ENCODE measurements at places on chromosomes 13 and 19. TPM values are rescaled to one million over a fixed set of nuclear protein-coding genes. Genes with fewer than 3 reads are reported as not detected.

DNA sequence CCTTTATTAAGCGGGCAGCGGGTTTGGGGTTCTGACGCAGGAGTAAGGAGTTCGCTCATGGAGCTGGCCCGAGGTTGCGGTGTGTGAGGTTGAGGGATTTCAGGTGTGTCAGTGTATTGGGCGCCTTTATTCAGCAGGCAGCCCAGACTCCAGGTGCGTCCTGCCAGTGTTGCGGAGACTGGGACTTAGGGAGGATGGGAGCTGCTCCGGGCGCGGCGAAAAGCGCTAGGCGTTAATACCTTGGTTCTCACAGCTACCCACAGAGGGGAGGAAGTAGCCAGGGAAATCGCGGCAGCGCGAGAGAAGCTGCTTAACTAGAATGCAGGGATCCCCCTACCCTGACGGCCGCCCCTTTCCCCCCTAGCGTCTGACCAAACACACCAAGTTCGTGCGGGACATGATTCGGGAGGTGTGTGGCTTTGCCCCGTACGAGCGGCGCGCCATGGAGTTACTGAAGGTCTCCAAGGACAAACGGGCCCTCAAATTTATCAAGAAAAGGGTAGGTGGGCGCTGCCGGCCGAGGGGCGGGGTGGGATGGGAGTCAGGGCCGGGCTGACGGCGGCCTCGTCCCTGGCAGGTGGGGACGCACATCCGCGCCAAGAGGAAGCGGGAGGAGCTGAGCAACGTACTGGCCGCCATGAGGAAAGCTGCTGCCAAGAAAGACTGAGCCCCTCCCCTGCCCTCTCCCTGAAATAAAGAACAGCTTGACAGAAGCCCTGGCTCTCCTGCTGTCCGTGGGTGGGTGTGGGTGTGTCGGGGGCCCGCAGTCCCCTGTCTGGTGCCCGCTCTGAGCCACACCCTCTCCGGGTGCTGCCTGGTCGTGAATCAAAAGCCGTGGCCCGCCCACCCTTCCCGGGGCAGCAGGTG lies 1.1 kb downstream of the RPL36 start:
- DNase-seq, result peak; percentile 55

- DNase-seq, result no peak
Observed at GRCh38 chr19:29715701-29716581, 880 bp upstream of the C19orf12 start.

DNA sequence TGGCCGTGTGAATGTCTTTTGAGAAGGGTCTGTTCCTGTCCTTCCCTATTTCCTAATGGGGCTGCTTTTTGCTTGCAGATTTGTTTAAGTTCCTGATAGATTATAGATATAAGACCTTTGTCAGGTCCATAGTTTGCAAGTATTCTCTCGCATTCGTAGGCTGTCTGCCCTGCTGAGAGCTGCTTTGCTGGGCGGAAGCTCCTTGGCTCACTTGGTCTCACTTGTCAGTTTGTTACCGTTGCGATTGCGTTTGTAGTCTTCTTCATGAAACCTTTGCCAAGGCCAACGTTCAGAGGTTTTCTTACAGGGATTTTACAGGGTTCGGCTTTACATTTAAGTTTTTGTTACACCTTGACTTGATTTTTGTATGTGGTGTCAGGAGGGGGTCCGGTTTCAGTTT lies 44.0 kb upstream of the TFDP1 start:
- no peak for DNase-seq

DNA sequence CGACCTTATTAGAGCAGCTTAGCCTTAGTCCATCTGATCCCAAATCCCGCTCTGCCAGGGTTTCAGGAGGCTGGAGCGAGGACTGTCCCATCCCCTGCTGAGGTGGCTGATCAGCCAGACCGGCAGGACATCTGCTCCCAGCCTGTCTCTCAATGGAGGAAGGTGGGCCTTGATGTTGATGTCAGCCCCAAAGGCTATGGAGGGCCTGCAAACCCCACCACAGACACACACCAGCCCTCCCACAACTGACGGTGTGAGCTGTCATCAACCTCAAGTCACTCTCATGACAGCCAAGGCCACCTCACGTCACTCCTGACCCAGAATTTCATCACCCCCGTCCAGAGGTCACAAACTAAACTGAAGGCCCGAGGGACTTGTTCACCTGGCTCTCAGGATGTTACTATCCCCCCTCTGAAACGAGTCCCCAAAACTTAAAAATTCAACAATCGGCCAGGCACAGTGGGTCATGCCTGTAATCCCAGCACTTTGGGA lies 25.5 kb downstream of the RHPN2 start:
- no peak for DNase-seq

DNA sequence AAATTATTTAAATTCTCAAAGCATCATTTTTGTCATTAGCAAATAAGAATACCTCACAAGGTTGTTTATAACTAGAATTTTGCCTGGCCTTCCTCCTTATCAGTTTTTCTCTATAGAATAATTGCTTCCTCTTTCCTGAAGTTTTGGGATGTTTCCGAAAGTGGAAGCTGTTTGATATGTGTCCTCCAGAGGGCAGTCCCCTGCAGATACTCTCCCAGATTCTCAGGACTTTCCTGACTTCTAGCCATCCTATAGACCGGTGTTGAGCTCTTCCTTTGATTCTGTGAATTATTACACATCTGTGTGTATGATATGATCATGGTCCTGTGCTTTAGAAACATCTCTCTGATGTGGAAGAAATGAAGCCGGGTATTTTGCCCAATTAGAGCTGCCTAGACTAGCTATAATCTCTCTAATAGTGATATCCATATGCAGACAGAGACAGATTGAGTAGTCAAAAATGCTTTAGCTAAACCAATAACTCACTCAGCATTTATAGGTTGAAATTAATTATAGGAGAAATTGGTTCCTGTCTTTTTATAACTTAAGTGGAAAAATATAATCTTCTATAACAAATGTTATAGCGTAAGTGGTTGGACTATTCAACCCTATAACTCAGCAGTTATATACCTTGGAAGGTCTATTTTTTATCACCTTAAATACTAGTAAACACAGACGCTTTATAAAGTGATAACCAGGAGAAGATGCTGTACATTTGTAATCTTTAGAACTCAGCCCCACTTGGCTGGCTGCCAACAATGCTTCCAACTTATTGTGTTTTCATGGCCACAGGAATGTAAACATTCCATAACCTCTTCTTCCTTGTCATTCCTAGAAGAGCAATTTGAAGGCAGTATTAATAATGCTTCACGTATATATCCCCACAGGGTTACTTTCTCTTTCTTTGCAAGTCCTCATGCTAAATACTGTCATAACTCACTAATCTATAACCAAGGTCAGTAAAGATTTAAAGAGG lies 201.0 kb upstream of the RXFP2 start:
- DNase-seq, result peak; percentile 3

DNA sequence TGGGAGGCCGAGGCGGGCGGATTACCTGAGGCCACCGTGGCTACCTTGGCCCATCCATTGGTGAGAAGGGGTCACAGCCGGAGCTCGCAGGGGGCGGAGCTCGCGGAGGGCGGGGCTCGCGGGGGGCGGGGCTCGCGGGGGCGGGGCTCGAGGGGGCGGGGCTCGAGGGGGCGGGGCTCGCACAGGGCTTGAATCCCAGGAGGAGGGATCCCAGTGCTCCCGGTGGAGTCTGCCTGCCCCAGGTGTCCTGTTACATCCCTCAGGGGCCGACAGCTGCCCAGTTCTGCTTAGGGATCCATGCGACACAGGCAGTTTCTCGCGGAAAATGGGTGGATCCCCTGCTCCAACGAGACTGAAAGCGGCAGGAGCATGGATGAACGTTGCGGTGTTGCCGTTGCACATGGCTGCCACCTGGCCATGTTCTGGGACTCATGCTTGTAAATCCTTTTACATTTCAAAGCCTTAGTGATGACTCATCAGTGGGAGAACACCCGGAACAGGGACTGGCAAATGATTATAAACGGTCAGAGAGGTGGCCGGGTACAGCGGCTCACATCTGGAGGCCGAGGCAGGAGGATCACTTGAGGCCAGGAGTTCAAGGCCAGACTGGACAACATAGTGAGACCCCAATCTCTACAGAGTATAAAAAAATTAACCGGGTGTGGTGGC lies 25.1 kb downstream of the TMPRSS9 start:
- no peak for DNase-seq

DNA sequence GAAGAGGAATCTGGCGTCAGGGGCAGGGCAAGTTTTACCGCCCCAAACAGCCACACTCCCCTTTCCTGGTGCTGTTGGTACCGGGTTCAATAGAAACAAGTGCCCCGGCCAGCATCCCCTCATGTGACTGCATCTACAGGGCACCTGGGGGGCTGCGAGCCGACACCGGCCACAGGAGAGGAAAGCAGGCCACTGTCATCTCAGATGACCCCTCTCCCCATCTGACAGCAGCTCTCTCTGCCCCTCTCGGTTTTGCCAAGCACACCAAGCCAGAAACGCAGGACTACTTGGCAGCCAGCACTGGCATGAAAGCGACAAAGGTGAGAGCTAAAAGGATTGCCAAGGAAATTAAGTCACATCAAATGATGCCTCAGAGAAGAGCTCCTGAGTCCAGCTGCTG lies 37.1 kb downstream of the MLLT1 start:
- DNase-seq, result no peak

GRCh38 chr13:42970824-42971690 lies 21.0 kb downstream of the EPSTI1 start:
- DNase-seq, result no peak

DNA sequence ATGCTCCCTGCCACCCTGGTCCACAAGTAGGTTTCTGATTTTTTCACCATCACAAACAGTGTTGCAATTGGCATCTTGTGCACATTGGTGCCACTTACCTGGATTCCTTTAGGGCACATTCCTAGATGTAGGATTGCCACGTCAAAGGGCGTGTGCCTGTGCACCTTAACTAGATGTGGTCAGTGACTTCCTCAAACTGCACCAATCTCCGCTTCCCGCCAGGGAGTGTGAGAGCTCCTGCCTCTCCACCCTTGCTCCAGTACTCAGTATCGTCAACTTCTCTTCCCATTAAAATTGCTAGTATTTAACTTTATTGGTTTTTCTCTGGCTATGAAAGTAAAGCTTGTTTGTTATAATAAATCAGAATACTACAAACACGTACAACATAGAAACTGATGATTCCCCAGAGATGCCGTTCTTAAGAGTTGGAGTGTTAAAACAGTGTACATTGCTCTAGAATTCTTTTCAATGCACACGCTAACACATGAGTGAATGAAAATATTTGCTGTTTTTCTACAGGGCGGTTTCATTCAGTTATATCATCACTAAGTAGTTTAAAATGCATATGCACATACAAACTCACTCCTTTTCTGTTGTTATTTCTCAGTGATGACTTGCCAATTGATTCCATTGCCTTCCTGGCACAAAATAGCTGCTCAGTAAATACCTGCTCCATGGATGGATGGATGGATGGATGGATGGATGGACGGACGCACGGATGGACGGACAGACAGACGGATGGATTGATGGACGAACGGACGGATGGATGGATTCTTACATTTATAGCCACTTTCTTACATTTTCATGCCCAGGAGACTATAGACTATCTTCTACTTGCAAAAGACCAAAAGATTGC lies 23.4 kb downstream of the CCNE1 start:
- DNase-seq, result no peak

The RFXAP gene
- polyA plus RNA-seq, result 15.7 TPM

The EFNA2 gene
- polyA plus RNA-seq, result 0.66 TPM

The FAM216B gene
- 10.7 TPM for polyA plus RNA-seq

The IRGC gene
- polyA plus RNA-seq, result not detected
